ENCODE measurements at places on chromosomes 12 and 14.

DNA sequence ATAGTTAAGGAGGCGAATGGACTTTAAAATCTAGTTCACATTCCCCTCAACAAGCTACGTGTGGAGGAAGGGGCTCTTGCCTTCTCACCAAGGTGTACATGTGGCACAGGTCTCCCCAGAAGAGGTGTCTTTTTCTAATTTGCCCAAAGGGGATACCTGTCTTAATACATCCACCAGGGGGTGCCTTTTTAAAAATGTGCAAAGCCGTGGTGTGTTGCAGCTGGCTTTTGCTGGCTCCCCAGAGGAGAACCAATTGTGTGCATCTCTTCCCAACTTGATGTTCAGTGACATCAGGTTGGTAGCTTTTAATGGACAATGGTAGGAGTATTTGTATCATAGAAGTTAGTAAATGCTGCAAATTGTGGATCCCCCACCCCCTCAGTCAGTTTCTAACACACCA lies 33.8 kb downstream of the CREBL2 start:
- DNase-seq = peak; percentile 63

GRCh38 chr12:57476162-57476992 lies 3.3 kb downstream of the ARHGAP9 start:
- DNase-seq = no peak

DNA sequence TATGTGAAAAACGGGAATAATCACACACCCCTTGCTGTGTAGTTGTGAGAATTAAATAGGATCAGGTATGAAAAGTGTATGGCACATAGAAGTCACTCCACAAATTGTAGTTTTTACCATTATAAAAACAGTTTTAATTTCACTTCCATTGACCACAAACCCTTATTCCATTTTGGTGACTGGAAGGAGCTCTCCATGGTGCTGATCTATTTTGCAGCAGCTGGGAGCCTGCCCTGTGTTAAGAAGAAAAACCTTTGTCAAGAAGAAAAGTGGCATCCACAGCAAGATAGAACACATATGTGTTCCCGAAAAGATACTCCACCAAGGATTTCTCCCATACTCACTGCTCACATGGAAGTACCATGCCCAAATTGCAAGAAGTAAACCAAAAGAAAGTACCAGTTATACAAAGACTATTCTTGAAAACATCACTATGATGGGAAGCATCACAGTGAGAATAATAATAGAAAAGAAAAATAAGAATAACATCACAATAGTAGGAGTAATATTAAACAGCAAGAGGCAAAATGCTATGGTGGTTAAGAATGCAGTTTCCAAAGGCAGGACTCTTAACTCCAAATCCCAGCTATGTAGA lies 58.7 kb downstream of the TUNAR start:
- DNase-seq = peak; percentile 42

- no peak for DNase-seq
Observed at GRCh38 chr12:46368684-46369083, 3.9 kb downstream of the SLC38A2 start.

GRCh38 chr14:23750357-23750756 lies 114.2 kb downstream of the DHRS2 start:
- DNase-seq = no peak

GRCh38 chr14:46691819-46692218 lies 40.2 kb upstream of the RPL10L start:
- DNase-seq = no peak

DNA sequence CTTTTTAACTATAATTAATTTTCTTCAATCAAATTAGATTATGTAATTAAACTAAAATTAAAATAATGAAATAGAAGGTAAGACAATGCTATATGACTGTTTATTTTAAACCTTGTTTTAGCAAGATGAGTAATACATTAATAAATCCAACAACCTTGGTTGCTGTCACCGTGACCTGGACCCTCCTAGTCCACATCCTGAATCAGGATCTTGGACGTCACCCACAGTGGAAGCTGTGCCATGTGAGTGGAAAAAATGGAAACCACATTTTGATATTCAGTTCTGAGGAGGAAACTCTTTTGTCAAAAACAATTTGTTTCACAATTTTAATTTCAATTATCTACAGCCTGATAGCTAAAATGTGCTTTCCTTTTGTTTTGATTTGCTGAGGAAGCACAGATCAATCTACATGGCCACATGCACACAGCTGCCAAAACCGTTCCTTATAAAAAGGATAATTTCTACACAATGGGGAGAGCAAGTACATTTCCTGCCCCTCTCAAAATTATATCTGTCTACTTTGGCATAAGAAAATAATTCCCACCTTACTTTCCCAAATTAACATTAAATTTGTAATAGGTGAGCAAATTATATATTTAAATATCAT lies 255.5 kb downstream of the RASSF9 start:
- DNase-seq = no peak

DNA sequence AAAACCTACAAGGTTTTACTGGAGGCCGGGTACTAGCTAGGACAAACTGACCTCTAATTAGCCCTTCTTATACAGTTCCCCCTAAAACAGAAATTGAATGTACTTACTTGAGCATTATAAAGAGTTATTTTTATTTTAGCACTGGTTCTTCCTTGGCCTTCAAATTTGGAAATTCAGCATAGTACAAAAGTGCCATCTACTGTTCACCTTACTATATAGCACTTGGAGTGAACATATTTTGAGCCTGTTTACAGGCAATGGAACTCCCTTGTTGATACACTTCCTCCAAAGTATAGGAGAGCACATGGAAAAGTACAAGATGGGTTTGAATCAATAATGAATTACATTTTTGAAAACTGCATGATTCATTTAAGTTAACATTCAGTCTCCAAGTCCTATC lies 3.9 kb upstream of the POC1B start:
- DNase-seq = peak; percentile 35

DNA sequence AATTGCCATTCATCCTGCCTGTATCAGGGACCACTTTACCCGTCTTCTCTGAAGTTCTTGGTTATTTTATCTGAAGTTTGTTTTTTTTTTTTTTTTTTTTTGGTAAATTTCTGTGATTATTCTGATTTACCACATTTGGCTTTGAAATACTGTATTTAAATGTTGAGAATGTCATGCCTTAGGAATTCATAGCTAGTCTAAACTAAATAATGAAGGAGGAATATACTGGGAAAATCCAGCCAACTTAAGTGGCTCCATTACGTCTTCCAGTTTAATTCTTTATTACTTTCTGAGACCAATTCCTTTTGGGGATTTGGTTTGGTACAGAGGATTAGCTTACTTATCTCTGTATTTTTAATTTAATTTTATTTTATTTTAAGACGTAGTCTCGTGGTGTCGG lies 60.3 kb upstream of the KCNMB4 start:
- no peak for DNase-seq

GRCh38 chr14:73240816-73241480 lies 3.6 kb downstream of the PAPLN start:
- peak; percentile 61 for DNase-seq

All from RPMI8226 (cell line).